Activated B cell treated with CpG ODN at 0.5 μM for 24 hours (primary cell): ENCODE measurements at places on chromosomes 4 and X. TPM values are rescaled to one million over a fixed set of nuclear protein-coding genes. Genes with fewer than 3 reads are reported as not detected.

DNA sequence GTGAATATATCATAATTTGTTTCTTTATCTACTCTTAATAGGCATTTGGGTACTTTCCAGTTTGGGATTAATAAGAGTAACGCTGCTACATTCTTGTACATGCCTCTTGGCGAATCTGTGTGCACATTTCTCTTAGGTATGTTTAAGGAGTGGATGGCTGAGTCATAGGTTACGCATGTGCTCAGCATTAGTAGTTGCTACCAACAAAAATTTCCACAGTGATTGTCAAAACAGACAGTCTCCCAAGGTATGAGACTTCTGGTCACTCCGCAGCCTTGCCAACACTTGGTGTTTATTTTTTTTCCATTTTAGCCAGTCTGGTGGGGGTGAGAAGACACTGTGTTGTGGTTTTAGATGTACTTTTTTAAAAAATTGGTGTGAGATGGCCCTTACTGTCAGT, 44.6 kb downstream of the FGFBP1 start:
- no peak for DNase-seq

DNA sequence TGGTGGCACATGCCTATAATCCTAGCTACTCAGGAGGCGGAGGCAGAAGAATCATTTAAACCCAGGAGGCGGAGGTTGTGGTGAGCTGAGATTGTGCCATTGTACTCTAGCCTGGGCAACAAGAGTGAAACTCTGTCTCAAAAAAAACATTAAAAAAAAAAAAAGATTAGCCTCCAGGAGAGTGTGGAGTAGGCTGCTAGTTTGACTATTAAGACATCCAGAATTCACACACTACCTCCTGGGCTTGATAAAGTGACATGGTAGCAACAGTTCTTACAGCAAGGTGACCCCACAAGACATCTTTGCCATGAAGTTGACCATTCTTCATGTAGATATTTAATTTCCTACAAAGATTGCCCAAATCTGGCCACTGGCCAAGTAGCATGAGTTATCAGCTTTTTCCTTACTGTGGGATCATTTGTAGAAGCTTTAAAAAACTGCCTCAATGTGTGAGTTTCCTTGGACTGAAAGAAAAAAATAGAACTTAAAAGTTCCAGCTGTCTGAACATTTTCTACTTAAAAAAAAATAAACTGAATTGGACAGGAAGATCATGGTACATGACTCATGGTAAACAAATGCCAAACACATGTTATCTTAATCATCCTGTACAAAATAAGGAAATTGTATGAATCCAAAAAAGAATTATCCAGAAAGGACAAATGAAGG, 35.3 kb upstream of the SPRY1 start:
- no peak for DNase-seq

Gene PROM1
- not detected in 2 replicates for total RNA-seq

DNA sequence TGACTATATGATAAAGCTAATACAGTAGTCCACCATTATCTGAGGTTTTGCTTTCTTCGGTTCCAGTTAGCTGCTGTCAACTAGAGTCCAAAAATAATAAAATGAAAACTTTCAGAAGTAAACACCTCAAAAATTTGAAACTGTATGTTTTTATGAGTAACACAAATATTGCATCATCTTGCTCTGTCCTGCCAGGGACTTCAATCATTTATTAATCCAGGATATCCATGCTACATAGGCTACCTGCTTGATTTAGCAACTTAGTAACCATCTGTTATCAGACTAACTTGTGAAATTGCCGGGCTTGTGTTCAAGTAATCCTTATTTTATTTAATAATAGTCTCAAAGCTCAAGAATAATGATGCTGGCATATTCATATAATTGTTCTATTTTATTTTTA, 1537.8 kb upstream of the PABPC4L start:
- no peak for DNase-seq

Gene STK32B
- 0.20 TPM in 1 of 2 replicates, not detected in the other for total RNA-seq

GRCh38 chrX:134365904-134366303, 94.1 kb upstream of the HPRT1 start:
- no peak for DNase-seq

Gene BMPR1B
- not detected in 2 replicates for total RNA-seq

GRCh38 chrX:40273356-40274050, 175.7 kb upstream of the BCOR start:
- no peak for DNase-seq

Gene PRPS2
- 33.9 and 37.7 TPM in 2 replicates for total RNA-seq

DNA sequence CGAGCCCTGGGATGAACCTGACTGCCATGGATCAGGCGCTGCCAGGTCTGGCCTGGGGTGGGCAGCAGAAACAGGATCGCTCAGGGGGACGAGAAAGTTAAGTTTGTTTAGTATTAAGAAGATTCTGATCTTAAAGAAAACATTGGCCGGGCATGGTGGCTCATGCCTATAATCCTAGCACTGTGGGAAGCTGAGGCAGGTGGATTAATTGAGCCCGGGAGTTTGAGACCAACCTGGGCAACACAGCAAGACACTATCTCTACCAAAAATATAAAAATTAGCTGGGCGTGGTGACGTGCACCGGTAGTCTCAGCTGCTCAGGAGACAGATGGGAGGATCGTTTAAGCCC, 696 bp upstream of the FLNA start:
- DNase-seq: no peak

DNA sequence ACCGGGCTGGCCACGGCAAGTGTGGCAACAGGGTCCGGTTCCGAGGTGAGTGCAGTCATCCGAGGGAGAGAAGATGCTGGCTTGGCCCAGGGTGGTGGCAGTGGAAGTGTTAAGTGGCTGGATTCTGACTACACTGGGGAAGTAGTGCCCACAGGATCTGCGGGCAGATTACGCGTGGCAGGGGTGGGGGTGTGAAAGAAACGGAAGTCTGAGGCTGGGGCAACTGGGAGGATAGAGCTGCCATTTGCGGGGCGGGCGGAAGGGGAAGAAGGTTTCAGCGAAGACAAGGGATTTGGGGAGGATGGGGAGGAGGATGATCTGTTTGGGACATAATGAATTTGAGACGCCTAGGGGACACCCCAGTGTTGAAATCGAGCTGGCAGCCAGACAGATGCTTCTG, 5.3 kb downstream of the RS1 start:
- no peak for DNase-seq

GRCh38 chrX:48696909-48697727, 584 bp downstream of the SUV39H1 start:
- no peak for DNase-seq

DNA sequence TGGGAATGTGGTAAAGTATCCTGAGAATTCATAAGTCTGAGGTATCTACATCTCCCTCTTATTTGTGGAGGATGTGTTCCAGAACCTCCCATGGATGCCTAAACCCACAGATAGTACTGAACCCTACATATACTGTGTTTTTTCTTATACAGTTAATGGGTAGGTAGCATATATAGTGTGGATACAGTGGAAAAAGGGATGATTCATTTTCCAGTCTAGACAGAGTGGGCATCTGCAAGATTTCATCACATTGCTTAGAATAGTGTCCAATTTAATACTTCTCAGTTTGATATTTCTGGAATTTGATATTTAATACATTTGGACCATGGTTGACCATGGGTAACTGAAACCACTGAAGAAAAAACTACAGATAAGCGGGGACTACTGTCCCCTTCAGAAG, 155.0 kb upstream of the ANKRD50 start:
- DNase-seq: no peak

DNA sequence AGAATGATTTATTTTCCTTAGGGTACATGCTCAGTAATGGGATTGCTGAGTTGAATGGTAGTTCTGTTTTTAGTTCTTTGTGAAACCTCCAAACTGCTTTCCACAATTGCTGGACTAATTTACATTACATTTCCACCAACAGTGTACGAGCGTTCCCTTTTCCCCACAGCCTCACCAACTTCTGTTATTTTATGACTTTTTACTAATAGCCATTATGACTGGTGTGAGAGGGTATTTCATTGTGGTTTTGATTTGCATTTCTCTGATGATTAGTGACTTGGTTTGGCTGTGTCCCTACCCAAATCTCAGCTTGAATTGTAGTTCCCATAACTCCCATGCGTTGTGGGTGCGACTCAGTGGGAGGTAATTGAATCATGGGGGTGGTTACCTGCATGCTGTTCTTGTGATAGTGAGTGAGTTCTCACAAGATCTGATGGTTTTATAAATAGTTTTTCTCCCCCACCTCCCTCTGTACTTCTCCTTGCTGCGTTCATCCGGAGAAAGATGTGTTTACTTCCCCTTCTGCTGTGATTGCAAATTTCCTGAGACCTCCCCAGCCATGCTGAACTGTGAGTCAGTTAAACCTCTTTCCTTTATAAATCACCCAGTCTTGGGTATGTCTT, 95.1 kb downstream of the GBA3 start:
- DNase-seq: no peak

Gene GRIA2
- not detected in 2 replicates for total RNA-seq

DNA sequence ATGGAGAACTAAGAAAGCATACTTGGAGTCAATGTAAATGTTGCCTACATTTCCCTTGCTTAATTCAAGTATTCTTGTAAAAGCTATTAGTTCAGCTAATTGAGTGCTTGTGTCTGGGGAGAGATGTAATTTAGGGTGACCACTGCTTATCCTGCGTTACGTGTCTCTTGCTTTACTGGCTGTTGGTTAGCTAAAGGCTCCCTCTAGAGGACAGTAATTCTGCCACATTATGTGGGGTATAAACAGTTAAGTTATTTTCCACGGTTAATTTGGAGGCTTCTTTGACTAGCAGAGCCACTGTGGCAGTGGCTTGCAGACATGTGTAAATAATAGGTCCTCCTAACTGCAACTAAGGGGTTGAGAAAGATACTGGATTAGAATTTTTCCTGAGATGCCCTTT, 25.3 kb upstream of the NAF1 start:
- no peak for DNase-seq

Gene MAGEA11
- not detected in 2 replicates for total RNA-seq

Gene IRAK1
- total RNA-seq: 134 and 146 TPM in 2 replicates

DNA sequence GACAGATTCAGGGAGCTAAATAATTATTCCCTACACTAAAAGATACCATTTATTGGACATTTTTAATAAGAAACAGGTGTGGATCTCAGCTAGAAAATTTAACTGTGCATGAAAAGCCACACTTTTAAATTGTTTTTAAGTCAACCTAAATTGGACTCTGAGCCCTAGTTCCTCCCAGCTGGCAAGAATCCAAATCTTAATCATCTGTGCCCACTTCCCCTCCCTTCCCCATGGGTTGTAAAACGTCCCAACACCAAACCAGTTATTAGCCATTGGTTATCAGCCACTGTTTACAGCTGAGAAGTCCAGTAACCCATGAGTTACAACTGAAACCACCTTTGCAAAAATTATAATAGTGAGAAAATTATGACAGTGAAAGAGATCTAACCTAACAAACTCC, 125.6 kb upstream of the S100G start:
- DNase-seq: no peak

Gene PAGE2
- total RNA-seq: not detected in 2 replicates

Gene TEX13C
- total RNA-seq: not detected in 2 replicates

GRCh38 chrX:22021751-22022324, 10.3 kb upstream of the PHEX start:
- no peak for DNase-seq

DNA sequence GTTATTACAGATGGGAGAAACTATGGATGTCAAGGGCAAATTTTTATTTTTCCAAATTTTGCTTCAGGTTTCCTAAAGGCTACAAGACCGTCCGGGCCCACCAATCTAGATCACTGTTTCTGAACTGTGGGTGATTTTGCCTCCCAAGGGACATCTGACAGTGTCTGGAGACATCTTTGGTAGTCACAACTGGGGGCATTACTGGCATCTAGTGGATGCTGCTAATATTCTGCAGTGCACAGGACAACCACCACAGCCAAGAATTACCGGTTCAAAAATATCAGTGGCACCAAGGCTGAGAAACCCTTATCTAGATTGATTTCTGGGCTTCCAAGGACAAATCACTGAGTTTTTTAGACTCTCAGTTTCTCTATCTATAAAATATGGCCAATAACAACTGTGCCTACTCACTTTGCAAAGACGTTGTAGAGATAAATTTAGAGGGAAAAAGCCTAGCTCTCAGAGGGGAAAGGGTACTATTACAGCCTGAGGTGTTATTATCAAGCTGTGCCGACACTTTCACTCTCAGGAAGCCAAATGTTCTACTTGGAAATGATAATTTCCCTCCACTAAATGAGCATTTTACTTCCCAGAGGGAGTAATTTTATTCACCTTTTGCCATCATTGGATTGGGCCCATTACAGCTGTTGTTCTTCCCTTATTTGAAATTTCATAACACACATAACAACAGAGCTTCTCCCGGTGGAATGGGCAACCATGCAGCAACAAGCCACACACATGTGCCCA, 442.1 kb downstream of the CENPC start:
- no peak for DNase-seq

Gene CDX4
- total RNA-seq: not detected in 2 replicates

Gene CD99L2
- total RNA-seq: 12.5 and 12.7 TPM in 2 replicates

DNA sequence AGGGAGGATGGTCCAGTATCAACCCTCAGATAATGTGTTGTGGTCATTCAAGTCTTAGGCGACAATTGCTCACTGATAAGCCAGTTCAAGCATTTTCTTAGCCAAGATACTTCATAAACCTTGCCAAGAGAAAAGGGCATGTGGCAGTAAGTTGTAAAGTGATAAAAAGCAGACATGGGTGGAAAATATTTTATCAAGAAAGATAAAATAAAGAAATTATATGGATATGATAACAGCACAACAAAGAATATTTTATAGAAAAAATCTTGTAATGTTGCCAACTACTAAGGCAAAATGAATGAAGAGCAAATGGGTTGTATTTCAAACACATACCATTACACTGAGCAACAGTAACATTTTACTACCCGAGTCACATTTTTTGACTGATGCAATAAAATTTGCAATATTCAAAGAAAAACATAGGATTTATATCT, 217.4 kb upstream of the PITX2 start:
- DNase-seq: no peak

GRCh38 chrX:129651756-129652564, 2.8 kb downstream of the APLN start:
- no peak for DNase-seq

DNA sequence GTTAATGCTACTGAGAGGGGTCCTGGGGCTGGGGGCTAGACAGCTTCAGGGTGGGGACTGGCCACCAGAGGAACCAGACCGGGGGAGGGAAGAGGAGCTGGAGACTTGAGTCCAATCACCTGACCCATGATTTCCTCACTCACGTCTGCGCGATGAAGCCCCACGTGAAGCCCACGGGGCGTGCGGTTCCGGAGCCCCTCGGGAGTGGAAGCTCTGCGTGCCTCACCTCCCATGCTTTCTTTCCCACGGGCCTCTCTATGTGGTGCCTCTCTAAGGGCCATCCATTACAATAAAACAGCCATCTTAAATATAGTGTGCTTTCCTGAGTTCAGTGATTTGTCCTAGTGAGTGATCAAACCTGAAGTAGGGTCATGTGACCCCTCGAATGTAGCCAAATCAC, 119.9 kb downstream of the ENPP6 start:
- DNase-seq: no peak

GRCh38 chr4:52957835-52958631, 95.9 kb downstream of the RASL11B start:
- no peak for DNase-seq
